Left lung (tissue), 14 donors: ENCODE measurements at places on chromosomes 6 and 20.

DNA sequence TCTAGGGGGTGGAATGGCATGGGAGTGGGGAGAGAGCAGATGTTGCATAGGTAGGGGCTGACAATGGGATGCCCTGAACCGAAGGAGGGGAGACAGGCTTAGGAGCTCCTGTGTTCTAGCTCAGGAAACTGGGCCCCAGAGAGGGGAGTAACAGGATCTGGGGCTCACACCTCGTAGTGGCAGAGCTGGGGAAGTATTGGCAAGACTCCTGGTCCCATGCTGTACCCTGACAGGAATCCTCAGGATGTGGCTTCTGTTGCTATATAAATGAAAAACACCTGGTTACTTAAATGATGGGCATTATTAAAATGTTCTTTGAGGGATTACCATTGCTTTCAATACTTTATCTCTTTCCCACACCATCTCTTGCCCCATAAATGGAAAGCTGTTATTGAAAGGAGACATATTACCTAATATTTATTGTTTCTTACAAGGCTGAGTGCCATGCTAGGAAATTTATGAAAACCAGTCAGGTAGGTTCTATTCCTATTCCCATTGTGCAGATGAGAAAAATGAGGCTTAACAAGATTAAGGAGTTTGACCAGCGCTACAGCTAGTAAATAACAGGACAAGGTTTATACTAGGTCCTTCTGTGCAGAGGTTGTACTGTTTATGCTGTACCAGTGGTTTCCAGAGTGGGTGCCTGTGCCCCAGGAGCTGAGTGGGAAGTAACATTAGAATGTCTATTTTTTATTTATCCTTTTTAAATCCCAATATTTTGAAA is 35.3 kb upstream of the TCP11 start:
- no peak overlapping the region for H3K27ac ChIP-seq
- H3K36me3 ChIP-seq: no peaks in the 10 kb centered on the region
- peaks cover 8% of the 10 kb centered on the region for H3K4me1 ChIP-seq
- no peaks in the 10 kb centered on the region for H3K27me3 ChIP-seq
- no peak for DNase-seq

- H3K36me3 ChIP-seq: no peaks in the 10 kb centered on the region
- no peaks in the 10 kb centered on the region for H3K27me3 ChIP-seq
- no peak overlapping the region for H3K27ac ChIP-seq
- no peaks in the 10 kb centered on the region for H3K4me1 ChIP-seq
- no peak for DNase-seq
Observed at GRCh38 chr6:30295837-30296236, 30.9 kb upstream of the TRIM39 start.

DNA sequence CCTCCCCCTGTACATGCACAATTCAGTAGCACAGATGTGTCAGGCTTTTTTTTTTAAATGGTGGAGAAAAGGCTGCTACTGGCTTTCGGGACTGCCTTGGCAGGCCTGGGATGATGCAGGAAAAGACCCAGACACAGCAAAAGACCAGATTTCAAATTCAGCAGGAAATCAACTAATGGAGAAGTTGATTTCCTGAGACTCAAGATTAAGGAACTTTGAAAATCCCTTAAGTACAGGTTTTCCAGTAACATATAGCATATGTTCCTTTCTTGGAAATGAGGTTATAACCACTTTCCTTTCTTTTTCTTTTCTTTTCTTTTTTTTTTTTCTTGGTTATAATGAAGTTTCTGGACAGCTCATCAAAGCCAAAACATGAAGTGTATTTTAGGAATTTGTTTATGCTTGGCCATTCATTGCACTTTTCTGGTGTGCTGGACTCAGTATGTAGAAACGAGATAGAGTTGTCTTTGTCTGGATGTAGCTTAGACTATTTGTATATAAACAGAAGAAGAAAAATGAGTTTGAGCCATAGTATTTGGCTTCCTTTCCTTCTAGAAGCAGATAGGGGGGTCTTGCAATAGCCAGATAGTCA is 119.4 kb downstream of the SASH1 start:
- peak overlapping the region; percentile 30 for H3K27ac ChIP-seq
- H3K4me3 ChIP-seq: no peak overlapping the region
- no peaks in the 10 kb centered on the region for H3K27me3 ChIP-seq
- H3K4me1 ChIP-seq: peaks cover 48% of the 10 kb centered on the region

GRCh38 chr20:52963131-52963530 is 9.0 kb upstream of the TSHZ2 start:
- H3K27ac ChIP-seq: no peak overlapping the region
- peak; percentile 10 for DNase-seq
- H3K27me3 ChIP-seq: no peaks in the 10 kb centered on the region

DNA sequence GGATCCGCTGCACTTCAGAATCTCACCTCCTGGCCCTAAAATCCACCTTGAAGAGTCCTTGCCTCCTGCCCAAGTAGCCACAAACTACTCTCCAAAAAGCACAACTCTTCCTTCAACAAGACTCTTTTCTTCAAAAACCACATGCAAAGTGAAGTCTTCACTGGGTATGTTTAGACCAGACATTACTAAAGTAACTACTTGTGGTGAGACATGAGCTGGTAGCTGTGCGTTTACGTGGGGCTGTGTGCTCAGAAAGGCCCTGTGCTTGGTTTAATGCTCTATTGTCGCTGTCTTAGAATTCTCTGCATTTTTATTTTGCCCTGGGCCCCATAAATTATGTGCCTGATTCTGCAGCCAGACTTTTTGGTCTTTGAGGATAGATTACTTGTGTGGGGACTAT is 104.4 kb upstream of the HDAC2 start:
- H3K4me1 ChIP-seq: no peaks in the 10 kb centered on the region
- H3K27me3 ChIP-seq: no peaks in the 10 kb centered on the region
- no peak for DNase-seq
- H3K36me3 ChIP-seq: no peaks in the 10 kb centered on the region

GRCh38 chr6:44309092-44309491 is 4.1 kb downstream of the AARS2 start:
- DNase-seq: no peak

DNA sequence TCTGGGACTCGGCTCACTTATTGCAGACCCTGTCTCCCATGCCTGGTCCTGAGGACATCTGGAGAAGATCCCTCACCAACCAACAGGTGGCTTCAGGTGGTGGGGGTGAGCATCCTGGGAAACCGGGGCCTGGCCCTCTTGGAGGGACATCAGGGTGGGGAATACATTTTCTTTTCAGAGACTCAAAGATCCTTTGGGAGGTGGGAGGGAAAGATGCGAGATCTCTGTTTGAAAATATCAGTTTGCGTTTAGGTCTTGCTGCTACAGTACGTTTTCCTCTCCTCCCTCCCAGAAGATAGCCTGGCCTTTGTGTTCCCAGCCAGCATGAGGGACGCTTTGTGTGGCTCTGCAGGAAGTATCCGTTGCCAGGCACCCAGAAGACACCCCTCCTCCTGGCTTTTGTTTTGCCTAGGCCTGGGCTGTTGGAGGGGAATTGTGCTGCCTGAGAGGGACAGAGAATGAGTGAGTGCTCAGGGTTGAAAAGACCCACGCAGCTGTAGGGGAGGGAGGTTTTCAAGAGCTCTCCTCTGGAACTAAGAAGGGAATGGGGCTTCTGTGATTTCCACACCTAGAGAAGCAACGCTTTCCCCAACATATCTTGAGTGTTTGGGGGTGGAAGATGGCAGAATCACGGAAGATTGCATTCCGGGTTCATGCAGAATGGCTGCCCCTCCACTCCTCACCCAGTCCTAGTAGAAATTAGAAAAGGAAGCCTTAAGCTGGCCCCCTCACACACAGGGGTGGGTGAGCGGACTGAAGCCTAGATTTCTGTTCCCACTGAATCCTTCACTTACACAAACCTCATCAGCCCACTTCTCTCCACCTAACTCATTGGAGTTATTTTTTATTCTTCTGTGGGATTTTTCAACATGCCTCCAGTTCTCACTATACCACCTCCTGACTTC is 22.0 kb upstream of the SLC2A12 start:
- H3K27me3 ChIP-seq: no peaks in the 10 kb centered on the region
- H3K4me1 ChIP-seq: no peaks in the 10 kb centered on the region
- H3K27ac ChIP-seq: no peak overlapping the region
- H3K36me3 ChIP-seq: no peaks in the 10 kb centered on the region
- DNase-seq: no peak
- H3K4me3 ChIP-seq: no peak overlapping the region

- peaks cover 13% of the 10 kb centered on the region for H3K27me3 ChIP-seq
- no peak overlapping the region for H3K4me3 ChIP-seq
- no peaks in the 10 kb centered on the region for H3K36me3 ChIP-seq
- H3K4me1 ChIP-seq: no peaks in the 10 kb centered on the region
Observed at GRCh38 chr20:4609511-4609910, 112.2 kb upstream of the PRND start.

GRCh38 chr6:142537612-142538478 is 236.0 kb downstream of the ADGRG6 start:
- H3K27ac ChIP-seq: no peak overlapping the region
- DNase-seq: no peak
- no peaks in the 10 kb centered on the region for H3K36me3 ChIP-seq
- no peaks in the 10 kb centered on the region for H3K27me3 ChIP-seq
- no peaks in the 10 kb centered on the region for H3K4me1 ChIP-seq

DNA sequence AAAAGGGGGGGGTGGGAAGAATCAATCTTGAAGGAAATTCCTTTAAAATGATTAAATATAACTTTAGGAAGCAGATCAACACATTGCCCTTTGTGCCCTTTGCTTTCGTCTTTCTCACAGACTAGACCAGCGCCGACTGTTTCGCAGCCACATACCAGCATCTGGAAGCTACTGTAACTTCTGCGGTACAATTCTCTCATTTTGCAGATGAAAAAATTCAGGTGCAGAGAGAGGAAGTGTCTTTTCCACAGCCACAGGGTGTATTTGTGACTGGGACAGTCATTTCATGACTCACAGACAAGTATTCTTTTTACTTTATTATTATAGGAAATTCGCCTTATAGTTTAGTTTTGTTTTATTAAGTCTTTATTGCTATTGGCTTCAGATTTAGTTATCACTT is 84.2 kb downstream of the UST start:
- no peak for DNase-seq
- H3K27ac ChIP-seq: no peak overlapping the region
- H3K4me1 ChIP-seq: no peaks in the 10 kb centered on the region
- H3K27me3 ChIP-seq: no peaks in the 10 kb centered on the region

DNA sequence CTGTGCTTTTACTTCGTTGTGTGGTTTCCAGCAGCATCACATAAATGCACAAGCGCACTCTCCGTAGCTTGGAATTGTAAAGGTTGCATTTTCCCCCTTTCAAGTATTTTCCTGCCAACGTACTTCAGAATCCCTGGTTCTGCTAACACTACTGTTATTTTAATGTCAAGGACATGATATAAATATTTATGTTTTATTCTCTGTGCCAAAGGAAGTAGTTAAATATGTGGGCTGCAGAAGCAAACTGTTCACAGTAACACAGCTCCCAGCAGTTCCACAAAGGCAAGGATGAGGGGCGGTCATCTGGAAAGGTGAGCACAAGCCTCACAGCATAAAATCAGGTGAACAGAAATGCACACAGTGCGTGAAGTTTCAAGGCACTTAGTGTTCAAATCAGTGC is 85.3 kb upstream of the PDE10A start:
- H3K36me3 ChIP-seq: no peaks in the 10 kb centered on the region
- no peak overlapping the region for H3K27ac ChIP-seq
- no peak overlapping the region for H3K4me3 ChIP-seq
- H3K4me1 ChIP-seq: no peaks in the 10 kb centered on the region
- no peak for DNase-seq

GRCh38 chr6:144993870-144994269 is 708.7 kb downstream of the UTRN start:
- H3K4me1 ChIP-seq: no peaks in the 10 kb centered on the region
- no peaks in the 10 kb centered on the region for H3K36me3 ChIP-seq
- H3K4me3 ChIP-seq: no peak overlapping the region
- no peaks in the 10 kb centered on the region for H3K27me3 ChIP-seq
- DNase-seq: no peak

- no peak overlapping the region for H3K27ac ChIP-seq
- H3K4me3 ChIP-seq: no peak overlapping the region
- H3K27me3 ChIP-seq: no peaks in the 10 kb centered on the region
- peaks cover 15% of the 10 kb centered on the region for H3K4me1 ChIP-seq
Observed at GRCh38 chr20:44692932-44693480, 22.2 kb upstream of the CCN5 start.

- no peak overlapping the region for H3K4me3 ChIP-seq
- H3K4me1 ChIP-seq: peaks cover 3% of the 10 kb centered on the region
- H3K27ac ChIP-seq: no peak overlapping the region
- no peak for DNase-seq
Observed at GRCh38 chr20:34052414-34052813, 58.7 kb downstream of the RALY start.

GRCh38 chr20:14556206-14556605 is 218.8 kb upstream of the FLRT3 start:
- no peaks in the 10 kb centered on the region for H3K4me1 ChIP-seq
- DNase-seq: no peak
- no peaks in the 10 kb centered on the region for H3K27me3 ChIP-seq

DNA sequence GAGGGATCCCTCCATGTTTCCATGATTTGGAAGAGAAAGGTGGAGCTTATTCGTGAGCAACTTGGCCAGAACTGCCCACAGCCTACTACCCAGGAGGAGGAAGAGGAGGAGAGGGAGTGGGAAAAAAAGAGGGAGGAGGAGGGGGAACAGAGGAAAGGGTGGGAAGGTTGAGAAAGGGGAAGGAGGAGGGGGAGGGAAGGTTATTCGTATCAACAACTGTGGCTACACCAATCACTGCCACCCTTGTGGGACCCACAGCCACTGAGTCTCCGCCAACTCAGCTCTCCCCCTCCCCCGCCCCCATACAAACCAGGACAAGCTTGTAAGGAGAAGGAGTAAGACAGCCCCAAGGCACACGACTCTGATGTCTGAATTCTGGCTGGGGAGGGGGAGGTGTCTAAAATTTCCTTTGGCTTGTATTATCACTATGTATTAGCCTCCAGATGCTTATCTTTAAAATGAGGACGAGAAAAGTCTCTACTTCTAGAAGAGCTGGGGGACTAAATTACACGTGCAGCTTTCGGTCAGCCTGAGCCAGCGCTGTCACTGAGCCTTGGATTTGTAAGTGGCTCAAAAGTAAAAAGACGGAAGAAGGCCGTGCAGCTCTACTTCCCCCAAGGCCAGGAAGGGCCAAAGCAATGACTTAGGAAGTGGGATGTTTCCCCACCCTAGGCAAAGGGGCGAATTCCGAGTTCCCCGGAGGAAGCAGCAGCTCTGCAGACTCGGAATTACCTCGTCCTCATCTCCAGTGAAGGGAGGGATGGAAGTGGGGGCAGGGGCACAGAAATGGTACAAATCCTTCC is 1.0 kb downstream of the FKBP1A start:
- H3K4me1 ChIP-seq: peaks cover 85% of the 10 kb centered on the region
- H3K36me3 ChIP-seq: no peaks in the 10 kb centered on the region
- DNase-seq: no peak
- peak overlapping the region; percentile 83 for H3K4me3 ChIP-seq

- H3K4me3 ChIP-seq: no peak overlapping the region
- peaks cover 13% of the 10 kb centered on the region for H3K36me3 ChIP-seq
- H3K4me1 ChIP-seq: no peaks in the 10 kb centered on the region
- no peaks in the 10 kb centered on the region for H3K27me3 ChIP-seq
Observed at GRCh38 chr20:36647196-36648121, 1.5 kb upstream of the SLA2 start.
